Right forelimb (tissue), 1 donor: ENCODE measurements at places on chromosomes 3 and 15.
A peak's percentile ranks its signal among the peaks of the same experiment; 100 is the strongest.

- no peak for DNase-seq
Measured at GRCh38 chr15:72160696-72161245, 36.8 kb downstream of the GRAMD2A start.

- DNase-seq, result no peak
Measured at GRCh38 chr3:116084999-116085791, 360.1 kb downstream of the LSAMP start.

DNA sequence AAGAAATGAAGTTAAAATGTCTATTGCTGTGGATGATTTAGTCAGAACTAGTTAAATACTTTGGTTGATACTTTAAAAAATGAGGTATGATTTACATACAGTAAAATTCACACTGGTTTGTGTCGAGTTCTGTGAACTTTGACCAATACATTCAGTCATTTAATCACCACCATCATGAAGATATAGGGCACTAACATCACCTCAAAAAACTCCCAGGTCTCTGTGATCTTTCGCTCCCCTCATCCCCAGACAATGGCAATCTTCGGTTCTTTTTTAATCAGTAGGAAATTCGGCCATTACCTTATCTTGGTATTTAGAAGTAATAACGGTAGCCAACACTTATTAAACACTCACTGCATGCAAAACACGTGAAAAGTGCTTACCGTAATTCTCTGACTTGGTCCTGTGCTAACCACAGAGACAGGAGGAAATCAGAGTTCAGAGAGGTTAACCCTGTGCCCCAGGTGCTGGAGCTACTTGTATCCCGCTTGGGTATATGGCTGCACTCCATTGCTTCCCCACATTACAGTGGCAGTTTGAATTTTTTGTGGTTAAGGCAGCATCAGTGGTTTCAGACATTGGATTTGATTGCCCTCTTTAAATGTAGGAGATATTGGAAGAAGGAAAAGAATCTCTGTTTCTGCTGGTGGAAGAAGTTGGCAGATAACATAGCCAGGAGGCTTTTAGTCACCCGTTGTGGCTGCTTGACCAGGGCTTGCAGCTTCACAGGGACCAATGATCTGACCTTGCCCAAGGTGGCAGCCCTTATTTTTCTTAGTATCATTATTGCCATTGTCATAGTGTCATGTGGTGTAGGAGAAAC is 4.2 kb downstream of the PLCL2 start:
- DNase-seq, result no peak

DNA sequence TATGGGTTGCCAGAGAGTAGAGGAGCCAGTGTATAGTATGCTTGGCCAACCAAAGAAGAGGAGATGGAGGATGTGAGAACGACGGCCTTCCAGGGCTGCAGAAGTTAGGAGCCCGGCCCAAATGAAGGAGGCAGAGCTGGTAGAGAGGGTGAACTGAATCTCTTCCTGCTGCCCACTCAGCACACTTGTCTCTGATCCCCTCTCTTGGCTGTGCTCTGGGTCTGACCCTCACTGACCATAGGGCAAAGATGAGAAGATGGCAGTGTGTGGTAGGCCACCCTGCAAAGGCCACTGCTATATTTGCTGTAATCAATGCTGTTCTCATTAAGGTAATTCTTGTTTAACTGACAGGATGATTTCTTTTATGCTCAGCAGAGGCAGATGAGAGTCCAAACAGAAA is 256.0 kb downstream of the OCA2 start:
- DNase-seq, result no peak

DNA sequence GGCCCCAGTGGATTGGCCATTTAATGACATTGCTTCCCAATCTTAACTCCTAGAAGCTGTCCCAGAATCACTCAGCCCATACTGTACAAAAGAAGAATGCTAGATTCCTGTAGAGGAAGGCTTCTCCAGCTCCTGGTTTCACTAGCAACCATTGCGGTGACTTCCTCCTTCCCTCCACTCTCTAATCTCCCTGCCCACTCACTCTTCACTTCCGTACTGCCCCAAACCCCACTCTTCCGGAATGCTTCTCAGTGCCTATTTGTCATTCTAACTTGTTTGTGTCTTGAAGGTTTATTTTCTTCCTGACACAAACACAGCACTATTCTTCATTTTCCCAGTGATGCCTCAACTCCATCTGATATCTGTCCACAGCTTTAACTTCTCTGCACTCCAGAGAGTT is 97.1 kb upstream of the SPATA16 start:
- DNase-seq, result no peak

DNA sequence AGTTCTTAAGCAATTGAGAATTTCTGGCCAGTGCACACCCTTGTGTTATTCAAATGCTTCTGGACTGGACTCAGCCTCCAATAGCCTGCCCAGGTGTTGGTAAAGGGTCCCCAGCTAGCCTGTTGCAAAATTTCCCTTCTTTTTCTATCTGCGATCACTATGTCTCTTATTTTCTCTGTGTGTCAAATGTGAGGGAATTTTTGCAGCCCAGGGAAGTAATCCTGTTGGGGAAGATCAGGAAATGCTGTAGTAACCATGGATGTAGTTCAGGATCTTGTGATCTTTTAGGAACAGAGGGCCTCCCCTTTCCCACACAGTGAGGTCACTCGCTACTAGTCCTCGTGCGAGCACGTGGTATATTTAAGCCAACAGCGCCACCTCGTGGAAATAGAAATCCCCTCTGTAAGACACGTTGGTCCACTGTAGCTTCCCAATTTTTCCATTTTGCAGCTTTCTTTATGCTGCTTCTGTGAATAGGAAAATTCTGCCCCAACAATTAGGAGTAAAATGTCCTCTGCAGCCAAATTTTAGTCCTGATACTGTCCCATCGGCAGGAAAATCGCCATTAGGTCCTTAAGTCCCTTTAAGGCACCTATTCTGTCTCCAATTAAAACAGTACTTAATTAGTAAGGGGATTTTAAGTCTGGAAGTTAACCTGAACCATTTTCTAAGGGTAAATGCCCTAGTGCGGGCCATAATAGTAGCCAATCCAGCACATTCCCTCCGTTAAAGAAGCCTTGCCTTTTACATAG is 4.0 kb upstream of the SMCO1 start:
- no peak for DNase-seq

GRCh38 chr3:113602836-113603235 is 70.5 kb downstream of the SIDT1 start:
- no peak for DNase-seq

GRCh38 chr15:37339856-37340255 is 239.5 kb upstream of the MEIS2 start:
- DNase-seq, result no peak

DNA sequence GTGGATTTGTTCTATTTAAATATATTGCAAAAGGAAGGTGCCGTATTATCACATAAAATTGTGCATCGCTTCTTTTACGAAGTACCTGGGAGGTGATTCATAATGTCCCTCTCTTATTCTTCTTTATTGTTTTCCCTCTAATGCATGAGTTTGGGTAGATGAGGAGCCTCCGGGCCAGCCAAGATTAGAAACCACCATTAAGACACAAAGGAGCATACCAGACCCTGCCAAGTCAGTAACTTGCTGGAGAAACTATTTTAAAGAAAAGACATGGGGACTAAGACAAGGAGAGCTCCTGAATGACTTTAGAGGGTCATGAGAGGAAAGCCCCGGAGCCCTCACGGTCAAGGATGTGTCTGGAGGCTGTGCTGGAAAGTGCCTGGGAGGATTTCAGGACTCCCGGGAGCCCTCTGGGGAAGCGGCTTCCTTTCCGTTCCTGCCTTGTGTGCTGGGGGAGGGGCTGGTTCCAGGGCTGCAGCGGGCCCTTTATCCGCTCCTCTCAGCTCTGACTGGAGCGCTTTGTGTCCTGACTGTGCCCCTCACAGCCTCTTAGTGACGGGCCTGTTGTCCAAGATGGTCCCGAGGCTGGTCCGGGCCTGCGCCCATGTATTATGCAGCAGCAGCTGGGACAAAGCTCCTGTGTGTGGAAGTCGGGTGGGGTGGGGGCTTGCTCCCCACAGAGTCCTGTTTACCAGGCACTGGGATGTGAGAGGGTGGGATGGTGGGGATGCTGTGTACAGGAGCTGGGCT is 35.7 kb downstream of the CORO2B start:
- DNase-seq, result no peak

DNA sequence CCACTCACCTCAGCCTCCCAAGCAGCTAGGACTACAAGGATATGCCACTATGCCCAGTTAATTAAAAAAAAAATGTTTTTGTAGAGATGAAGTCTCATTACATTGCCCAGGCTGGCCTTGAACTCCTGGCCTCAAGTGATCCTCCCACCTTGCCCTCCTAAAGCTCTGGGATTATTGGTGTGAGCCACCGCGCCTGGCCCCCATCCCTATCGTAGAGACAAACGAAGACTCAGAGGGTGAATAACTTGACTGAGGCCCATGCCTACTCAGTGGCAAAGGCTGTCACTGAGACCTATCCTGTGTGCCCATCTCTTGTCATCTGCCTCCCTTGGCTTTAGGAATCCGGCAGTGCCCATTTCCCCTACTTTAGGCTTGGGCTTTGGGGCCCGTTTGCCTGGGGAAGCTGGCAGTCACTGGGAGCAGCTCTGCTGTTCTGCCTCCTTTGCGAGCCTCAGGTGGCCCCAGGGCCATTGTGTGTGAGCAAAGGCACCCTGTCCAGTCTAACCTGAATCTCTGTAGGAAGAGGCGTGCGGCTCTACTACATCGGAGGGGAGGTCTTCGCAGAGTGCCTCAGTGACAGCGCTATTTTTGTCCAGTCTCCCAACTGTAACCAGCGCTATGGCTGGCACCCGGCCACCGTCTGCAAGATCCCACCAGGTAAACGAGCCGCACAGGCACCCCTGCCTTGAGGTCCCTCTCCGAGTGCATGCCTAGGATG is 70.1 kb downstream of the AAGAB start:
- peak; percentile 40 for DNase-seq

DNA sequence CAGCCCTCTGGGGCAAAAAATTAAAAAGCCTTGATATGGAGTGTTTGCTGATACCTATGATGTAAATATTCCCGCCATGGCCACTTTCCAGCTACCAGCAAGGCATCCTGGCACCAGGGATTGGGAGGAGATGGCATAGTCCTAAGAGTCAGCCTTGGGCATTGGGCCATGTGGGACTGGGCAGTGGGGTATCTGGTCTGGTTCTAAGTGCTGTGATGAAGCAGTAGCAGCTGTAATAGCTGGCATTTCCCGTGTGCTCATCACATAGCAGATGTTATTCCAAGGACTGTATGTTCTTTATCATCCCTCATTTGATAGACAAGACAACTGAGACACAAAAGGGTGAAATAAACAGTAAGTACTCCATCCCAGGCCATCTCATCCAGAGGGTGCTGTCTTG is 6.9 kb upstream of the SACM1L start:
- no peak for DNase-seq

DNA sequence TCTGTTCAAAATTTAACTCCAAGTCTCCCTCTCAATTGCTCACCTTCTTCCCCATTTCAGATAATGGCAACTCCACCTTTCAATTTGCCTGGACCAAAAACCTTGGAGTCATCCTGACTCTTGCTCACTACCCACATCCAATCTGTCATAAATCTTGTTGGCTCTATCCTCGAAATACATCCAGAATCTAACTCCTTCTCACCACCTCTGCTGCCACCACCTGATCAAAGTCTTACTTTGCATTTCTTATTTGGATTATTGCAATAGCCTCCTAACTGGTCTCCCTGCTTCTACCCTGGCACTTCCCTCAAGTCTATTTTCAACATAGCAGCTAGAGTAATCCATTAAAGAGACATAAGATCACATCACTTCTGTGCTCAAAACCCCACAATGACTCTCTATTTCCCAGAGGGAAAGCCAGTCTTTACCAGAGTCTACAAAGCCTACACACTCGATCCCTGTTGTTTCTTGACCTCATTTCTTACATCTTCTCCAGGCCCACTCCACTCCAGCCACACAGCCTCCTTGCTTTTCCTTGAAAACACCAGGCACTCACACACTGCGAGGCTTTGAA is 86.6 kb downstream of the GPR156 start:
- no peak for DNase-seq

GRCh38 chr3:97421565-97421964 is 343.0 kb upstream of the ARL6 start:
- DNase-seq, result no peak

DNA sequence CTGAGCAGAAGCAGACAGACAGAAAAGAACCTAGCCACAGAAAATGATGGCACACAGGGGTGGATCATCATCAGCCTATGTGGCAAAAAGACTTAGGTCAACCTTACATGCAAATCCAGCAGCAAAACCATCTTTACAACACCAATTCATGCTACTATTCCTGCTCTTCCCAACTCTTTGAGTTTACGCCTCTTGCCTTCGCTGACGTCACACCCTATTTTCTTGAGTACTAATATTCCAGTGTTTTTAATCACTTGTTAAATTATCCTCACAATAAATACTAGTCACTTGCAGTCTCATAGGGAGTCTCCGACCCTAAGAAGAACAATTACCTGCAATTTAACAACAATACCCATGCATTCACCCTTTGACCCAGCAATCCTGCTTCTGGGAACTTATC is 6.0 kb upstream of the PSMD6 start:
- DNase-seq, result no peak

DNA sequence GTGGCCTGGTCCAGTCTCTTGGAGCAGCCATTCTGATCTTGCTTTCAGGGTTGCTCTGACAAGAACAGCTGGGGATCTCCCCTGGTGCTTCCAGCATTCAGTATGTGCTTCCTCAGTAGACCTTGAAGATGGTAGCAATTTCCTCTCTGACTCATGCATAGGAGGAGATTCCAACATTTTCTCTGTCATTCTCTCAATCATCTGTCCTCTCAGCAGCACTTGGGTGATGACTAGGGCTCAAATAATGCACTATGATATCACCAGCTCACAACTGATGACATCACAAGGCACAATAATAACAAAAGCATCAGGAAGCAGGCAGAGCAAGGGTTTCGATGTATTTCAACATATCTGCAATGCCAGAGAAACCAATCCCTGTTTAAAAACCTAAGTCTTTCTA is 52.7 kb downstream of the NFKBIZ start:
- DNase-seq, result no peak

DNA sequence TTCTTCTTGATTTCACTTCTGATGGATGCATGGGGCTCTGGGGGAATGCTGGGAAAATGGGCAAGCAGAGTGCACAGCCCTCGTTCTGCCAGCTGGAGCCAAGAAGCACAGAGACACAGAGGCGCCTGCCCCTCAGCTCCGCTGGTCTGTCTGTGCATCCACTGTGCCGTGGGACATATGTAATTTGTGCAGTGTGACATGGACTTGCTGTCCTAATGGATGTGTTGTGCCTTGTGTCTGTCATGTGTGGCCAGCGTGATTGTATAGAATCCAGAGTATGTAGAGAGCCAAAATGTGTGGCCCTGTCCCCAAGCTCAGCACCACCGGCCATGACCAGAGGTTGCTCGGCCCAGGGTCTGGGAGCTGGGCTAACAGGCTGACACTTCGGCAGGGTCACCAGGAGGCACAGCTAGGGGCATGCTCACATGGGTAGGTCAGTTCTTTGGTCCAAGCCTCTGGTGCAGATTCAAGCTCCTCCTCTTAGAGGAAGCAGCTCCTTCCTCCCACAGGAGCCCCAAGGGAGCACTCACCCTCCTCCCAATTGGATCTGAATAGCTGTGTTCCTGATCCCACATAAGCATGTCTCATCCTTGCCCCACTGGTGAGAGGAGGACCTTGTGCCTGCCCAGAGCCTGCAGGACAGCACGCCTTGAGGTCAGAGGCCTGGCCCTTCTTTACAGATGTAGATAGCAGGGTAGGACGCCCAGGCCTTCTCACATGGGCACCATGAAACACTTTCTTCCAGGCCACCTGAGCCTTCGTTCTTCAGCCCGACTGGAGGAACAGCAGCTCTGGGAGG is 100.8 kb upstream of the ABHD17C start:
- DNase-seq, result no peak

- DNase-seq, result no peak
Measured at GRCh38 chr3:69142090-69142489, 19.7 kb upstream of the LMOD3 start.

GRCh38 chr15:88255484-88256278 is 858 bp downstream of the NTRK3 start:
- DNase-seq, result peak; percentile 72

GRCh38 chr3:111070772-111071256 is 802 bp upstream of the NECTIN3 start:
- DNase-seq, result no peak
